ENCODE measurements at places on chromosomes 2 and 18. TPM values are rescaled to one million over a fixed set of nuclear protein-coding genes. Genes with fewer than 3 reads are reported as not detected.
A peak's percentile ranks its signal among the peaks of the same experiment; 100 is the strongest.

GRCh38 chr2:239775623-239776435 lies 249.3 kb downstream of the NDUFA10 start:
- DNase-seq = peak; percentile 18

Gene LYG2
- total RNA-seq = not detected

DNA sequence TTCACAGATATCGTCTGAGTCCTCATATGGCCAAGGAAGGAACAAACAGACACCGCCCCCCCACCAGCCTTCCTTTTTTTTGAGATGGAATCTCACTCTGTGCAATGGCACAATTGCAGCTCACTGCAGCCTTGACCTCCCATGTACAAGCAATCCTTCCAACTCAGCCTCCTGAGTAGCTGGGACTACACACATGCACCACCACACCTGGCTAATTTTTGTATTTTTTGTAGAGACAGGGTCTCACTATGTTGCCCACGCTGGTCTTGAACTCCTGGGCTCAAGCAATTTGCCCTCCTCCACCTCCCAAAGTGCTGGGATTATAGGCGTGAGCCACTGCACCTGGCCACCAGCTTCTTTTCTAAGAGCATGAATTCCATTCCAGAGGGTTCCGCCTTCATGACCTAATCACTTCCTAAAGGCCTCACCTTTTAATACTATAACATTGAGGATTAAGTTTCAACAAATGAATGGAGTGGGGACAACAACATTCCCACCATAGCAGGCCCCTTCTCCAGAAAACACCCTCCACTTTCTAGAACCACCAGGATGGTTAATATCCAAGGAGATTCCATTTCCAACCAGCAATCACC lies 2.2 kb upstream of the TMBIM1 start:
- DNase-seq = no peak

Gene GLB1L
- 7.0 TPM for total RNA-seq

DNA sequence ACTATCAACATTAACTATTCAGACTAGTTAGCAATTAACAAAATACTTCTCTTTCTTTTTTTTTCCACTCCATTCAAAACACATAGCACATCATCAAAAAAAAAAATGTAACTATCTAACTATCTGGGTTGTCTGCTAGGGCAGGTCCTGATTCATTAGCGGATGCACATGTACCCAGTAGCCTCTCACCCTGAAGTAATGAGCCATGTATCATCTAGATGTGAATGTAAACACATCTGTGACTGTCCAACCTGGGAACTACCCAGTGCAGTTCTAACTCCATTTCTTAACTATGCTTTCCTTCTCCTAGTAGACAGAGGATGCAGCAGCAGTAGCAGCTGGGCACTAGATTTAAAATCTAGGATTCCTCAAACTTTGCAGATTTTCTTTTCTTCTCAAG lies 183.1 kb upstream of the PIK3C3 start:
- DNase-seq = no peak

Gene CDKL4
- 4.1 TPM for total RNA-seq
